Glutamatergic neuron (in vitro differentiated cells): ENCODE measurements at places on chromosomes 1 and 21.

GRCh38 chr1:183720028-183720427, 66.9 kb upstream of the APOBEC4 start:
- no peak for DNase-seq

- DNase-seq: no peak
Observed at GRCh38 chr1:230191079-230191804, 124.2 kb downstream of the GALNT2 start.

DNA sequence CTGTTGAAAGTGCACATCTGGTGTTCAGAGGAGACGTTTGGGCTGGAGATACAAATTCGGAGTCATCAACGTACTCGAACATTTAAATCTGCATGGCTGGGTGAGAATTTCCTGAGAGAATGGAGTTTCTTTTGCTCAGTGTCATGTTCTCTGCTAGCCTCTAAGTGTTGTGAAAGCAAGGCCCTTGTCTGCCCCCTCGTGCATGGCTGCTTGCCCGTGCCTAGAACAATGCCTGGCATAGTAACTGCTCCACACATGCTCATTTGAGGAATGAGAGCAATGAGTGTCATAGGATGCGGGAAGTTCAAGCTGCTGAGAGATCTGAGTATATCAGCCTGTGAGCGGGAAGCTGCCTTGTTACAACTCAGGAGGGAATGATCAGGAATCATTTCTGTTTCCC, 171.1 kb upstream of the CSF3R start:
- no peak for DNase-seq

GRCh38 chr1:181059435-181059834, 25.7 kb downstream of the MR1 start:
- DNase-seq: no peak

DNA sequence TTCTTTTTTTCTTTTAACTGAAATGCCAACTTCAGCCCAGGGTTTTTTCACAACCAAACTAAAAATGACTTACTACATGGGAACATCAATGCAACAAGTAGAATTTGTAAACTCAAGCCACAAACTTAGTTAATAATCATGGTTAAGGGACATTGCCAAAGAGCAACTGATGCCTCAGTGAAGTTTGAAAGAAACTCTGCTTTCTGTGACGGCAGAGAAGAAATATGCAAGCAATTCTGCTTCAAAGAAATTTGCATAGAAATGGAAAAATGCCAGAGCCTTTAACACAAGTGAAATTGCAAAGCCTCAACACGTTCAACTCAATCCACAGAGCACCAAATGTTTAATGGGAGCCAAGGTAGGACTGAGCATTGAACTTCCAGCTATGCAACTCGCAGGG, 5.0 kb upstream of the CHD5 start:
- no peak for DNase-seq

- no peak for DNase-seq
Observed at GRCh38 chr1:21893046-21893805, 43.9 kb downstream of the HSPG2 start.

DNA sequence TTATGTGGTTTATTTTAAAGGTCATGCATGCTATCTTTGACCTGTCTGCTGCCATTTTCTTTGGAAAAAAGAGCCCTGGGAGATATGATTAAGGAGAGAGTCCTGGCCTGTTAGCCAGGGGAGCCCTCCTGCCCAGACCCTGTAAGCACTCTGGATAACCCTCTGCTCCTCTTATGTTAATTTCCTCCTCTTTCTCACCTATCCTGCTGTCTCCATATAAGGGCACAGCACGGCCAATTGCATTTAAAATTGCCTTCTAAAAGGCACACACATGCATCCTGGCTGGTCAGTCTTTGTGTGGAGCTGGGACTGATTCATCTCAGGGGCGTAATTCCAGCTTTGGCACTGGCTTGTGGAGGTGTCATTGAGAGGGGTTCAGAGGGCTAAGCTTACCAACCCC, 158.9 kb downstream of the ST6GALNAC5 start:
- DNase-seq: no peak

DNA sequence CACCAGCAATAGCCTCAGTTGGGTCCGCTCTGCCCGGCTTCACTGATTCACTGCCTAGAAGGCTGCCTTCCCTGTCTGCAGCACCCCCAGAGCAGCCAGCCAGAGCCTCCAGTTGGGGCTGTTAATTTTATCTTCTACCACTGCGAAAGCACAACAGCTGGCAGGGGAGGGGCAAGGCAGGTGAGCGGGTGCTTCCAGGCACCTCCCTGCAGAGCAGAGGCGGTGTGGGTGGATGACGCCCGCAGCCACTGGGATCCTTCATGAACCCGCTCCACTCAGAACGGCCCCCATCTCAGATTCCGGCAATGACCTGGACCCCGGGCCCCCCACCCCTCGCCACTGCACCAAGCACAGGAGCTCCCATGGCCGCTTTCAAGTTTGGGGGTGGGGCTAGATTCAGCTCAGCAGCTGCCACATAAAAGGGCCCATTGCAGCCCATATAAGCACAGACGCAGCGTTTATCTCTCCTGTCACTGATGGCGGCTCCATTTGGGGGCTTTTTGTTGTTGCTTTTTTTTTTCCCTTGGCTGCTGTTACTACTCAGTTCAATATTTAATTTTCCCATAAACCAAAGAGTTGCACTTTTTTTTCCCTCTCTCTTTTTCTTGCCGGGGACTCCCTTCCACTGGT, 128.0 kb upstream of the KLHDC7A start:
- DNase-seq: no peak

DNA sequence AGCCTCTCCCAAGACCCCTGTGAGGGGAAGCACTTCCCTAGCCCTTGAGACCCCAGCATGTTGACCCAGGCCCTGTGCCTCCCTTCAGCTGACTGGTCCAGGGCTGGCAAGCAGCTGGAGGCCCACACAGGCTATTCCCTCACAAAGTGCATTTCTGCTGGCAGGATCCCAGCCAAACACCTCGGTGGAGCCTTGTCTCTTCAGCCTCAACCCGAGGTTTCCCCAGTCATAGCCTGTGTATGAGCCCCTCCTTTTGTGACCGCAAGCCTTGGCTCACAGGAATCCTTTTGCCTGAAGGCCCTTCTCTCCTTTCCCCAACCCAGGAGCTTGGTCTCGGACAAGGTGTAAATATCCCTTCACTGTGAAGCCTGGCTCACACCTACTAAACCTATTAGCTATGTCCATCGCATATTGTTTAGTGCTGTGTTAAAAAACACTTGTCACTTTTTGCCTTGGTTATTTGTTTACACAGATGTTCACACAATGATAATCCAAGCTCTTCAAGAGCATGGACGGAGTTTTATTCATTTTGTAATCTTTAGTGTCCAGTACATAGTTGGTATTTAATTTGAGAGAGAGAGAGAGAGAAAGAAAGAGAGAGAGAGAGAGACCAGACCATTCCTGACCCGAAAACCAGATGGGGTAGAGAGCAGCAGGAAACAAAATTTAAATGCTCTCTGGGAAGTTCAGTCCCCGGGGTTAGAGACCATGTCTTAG, 8.5 kb upstream of the CD247 start:
- DNase-seq: no peak

GRCh38 chr1:199313444-199313843, 674.6 kb downstream of the PTPRC start:
- DNase-seq: no peak

DNA sequence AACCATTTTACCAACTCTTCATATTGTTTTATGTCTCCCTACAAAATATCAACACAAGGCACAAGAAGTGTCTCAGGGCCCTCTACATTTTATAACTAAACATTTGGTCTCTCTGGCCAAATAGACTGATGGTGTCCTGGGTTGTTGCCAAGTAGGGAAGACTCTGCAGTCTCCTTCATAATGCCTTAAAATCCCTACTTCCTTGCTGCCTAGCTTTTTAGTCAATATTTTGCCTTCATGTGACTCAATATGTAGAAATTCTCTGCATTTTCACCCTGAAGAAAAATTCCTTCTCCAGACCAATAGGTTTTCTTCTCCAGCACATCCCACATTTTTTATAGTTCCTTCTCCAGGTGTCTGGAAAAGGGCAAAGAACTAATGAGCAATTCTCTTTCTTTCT, 72.6 kb upstream of the IPO9 start:
- no peak for DNase-seq

GRCh38 chr1:221701570-221702186, 40.2 kb downstream of the DUSP10 start:
- DNase-seq: no peak

- peak; percentile 79 for DNase-seq
Observed at GRCh38 chr1:53685272-53686051, 53.5 kb downstream of the GLIS1 start.

GRCh38 chr1:77948841-77949424, 29.9 kb downstream of the FUBP1 start:
- peak; percentile 46 for DNase-seq

- no peak for DNase-seq
Observed at GRCh38 chr1:201527879-201528278, 11.0 kb upstream of the NAV1 start.

DNA sequence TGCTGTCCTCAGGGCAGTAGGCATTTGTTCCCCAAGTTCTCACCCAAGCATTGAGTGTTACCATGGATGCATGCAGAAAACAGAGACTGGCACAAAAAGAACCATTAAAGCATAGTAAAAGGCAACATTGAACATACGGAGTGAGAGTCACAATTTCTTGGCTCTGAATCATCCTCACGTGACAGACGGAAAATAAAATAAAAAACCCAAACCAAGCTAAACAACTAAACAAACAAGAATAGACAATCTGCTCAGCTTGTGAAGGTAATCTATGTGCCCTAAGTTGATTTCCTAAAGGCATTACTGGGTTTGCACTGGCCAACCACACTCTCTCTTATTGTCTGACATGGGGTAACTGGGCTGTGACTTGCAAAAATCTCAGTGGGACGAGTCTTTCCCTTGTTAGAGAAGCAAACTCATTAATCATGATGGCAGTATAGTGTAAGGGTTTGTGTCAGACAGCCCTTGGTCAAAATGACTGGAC, 306.0 kb downstream of the ASTN1 start:
- no peak for DNase-seq

- no peak for DNase-seq
Observed at GRCh38 chr1:231803353-231803752, 176.8 kb downstream of the DISC1 start.

DNA sequence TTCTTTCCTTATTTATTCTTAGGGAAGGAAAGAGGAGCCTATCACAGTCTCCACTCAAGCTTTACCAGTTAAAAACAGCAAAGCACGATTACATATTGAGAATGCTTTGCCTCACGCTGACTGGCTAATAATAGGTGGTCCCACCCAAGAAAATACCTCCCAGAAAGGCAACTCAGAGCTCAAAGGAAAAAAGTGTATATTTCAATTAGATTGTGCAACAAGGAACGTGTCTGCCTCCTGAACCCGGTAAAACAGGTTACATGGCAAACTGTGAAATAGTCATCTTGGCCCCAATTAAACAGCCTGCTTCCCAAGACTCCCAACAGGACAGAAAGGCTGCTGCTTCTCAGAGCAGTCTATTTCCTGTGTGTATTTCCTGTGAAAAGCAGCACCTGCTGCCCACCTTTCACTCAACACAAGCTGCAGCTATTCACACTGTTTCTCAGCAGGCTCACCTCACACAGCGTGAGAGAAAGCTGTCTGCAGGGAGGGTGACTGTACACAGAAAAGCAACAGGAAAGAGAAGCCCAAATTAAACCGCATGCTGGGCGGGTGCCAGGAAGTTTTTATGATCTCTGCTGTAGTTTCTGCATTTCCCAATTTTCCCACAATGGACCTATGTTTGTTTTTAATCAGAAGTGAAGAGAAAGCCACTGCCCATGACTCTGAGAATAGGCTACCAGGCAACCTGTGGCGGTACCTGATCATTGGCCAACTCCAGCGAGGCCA, 44.0 kb downstream of the URB1 start:
- no peak for DNase-seq

- DNase-seq: no peak
Observed at GRCh38 chr1:182041615-182042014, 19.9 kb downstream of the ZNF648 start.

DNA sequence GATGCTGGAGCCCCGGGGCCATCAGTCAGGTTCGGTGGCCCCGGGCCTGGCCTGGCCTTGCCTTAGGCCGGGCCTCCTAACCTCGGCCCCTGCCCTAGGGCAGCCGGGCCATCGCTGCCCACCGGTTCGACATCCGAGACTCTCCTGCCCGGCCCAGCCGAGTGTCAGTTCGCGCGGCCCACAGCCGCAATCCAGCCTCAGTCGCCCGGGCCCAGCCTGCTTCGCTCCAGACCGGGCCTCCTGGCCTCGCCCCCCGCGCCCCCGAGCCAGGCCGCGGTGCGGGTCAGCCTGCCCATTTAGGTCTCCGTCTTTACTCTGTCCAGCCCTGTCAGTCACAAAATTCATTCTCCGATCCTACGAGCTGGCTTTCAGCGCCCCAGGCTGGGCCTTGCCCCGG, 777 bp downstream of the LRRC41 start:
- peak; percentile 52 for DNase-seq

DNA sequence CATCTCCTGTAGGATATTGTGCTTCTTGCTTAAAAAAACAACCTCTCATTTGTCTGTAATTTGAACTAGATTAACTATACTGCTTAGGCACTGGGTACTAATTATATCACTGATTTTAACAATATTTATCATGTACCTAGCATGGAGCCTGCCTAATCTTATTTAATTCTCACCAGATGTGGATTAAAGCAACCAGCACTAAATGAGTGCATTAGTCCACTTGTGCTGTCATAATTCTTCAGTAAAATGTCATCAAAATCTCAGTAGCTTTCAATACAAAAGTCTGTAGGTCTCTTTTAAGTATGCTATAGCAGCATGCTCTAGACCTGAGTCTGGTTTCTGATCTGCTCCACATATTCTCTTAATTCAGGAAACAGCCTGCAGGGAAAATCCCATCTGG, 368.1 kb downstream of the NCAM2 start:
- DNase-seq: no peak

DNA sequence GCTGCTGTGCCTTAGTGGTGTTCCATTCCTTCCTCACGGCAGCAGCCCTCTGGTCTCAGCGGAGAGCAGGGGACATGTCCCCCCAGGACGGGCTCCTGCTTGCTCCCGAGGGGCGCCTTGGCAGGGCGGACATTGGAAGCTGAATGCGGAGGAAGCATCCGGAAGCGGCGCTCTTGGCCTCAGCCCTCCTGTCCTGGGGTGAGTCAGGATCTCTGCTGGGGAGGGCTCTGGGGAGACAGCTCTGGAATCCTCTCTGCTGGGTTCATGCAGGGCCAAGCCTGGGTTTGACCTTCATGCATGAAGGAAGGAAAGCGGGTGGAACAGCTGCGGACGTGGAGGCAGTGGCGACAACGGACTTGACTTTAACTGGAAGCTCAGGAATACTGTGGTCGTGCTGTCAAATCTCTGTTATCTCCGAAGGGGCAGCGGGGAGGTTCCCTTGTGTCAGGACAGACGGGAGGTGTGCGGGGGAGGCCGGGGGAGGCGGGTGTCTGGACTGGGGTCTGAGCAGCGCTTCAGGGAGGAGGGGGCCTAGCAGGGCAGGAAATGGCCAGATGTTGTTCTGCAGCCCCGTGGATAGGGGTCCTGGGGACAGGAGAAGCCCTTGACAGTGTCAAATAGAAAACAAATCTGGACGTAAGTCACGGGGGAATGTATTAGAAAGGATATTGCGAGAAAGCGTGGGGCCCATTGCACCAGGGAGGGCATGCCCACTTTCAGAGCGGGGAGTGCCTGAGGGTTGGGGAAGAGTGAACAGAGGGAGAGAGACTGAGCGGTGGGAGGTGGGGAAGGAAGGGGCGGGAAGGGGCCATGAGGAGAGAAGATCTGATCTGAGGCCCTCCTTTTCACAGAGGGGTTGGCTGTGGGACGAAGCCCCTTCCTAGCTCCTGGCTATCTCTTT, 26.6 kb downstream of the CRYAA start:
- no peak for DNase-seq

- DNase-seq: peak; percentile 78
Observed at GRCh38 chr1:155012026-155012546, 9.5 kb downstream of the ZBTB7B start.
